ENCODE measurements at places on chromosomes 11 and 22. TPM values are rescaled to one million over a fixed set of nuclear protein-coding genes. Genes with fewer than 3 reads are reported as not detected.

The GPHA2 gene
- not detected for total RNA-seq

- DNase-seq = peak; percentile 1
Observed at GRCh38 chr11:69947059-69947792, 128.0 kb upstream of the FGF3 start.

GRCh38 chr11:61918251-61918937 lies 1.0 kb upstream of the RAB3IL1 start:
- DNase-seq = no peak

DNA sequence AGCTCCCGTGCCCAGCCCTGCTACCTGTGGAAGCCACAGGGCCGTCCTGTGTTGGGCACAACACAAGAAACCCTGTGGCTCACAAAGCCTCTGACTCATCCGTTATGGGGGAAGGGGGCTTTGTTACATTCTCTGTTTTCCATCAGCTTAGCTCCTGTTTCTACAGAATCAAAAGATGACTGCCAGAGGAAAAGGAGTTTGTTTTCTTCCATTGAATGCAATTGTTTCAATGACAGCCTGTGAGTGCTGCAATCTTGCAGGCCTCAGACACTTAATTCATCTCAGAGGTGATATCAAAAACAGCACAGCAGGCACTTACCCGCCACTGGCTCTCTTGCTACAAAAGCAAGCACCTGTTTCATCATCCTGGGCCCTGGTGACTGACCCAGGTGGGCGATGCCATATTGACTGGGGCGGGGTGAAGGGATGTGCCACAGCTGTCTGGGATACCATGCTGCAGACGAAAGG lies 194.3 kb downstream of the OPCML start:
- DNase-seq = no peak

GRCh38 chr11:17720796-17721171 lies 1.4 kb downstream of the MYOD1 start:
- no peak for DNase-seq

- DNase-seq = no peak
Observed at GRCh38 chr11:26839911-26840698, 118.2 kb upstream of the SLC5A12 start.

DNA sequence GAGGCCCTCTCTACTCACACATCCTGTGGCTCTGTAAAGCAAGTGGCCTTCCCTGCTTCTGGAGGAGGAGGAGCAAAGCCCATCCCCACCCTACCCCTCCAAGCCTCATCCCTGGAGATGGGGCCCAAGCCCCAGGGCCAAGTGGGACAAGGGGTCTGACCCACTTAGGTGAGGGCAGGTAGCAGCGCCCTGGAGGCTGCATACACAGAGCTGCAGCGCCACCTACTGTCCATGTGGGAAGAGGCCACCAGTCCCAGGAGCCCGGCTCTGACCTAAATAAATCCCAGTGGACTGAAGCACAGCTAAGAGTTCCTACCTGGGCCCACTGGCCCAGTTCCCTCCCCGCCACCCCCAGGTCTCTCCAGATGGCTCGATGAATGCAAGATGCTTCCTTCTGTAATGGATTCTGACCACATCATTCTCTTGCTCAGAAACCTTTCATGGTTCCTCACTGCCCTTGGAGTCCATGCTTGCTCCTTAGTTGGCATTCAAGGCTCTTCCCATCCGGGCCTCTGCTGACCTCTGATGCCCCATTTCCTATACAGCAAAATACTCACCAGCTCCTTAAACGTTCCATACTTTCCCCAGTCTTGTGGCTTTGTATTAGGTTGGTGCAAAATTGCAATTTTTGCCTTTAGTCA lies 62.1 kb downstream of the THAP12 start:
- peak; percentile 83 for DNase-seq

- no peak for DNase-seq
Observed at GRCh38 chr22:43490311-43490710, 78.5 kb downstream of the MPPED1 start.

DNA sequence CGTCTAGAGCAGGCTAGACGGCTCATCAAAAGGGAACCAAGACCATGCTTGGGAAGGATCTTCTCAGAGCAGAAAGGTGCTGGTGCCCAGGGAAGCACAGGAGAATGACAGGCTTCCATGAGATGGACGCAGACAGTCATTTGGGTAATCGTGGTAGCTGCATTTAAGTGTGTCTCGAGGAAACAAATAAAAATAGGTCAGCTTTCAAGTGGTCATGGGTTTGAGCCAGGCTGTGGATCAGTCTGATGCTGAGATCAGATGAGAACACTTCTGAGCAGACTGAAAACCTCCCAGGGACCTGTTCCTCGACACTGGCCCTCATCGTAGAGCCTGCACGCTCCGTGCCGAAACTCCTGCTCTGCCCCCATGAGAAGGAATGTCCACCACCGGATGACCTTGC lies 4.7 kb downstream of the CARS1 start:
- DNase-seq = no peak

GRCh38 chr11:27777033-27777432 lies 76.8 kb upstream of the BDNF start:
- no peak for DNase-seq

The ISX gene
- total RNA-seq = not detected

The LIF gene
- total RNA-seq = 0.19 TPM

DNA sequence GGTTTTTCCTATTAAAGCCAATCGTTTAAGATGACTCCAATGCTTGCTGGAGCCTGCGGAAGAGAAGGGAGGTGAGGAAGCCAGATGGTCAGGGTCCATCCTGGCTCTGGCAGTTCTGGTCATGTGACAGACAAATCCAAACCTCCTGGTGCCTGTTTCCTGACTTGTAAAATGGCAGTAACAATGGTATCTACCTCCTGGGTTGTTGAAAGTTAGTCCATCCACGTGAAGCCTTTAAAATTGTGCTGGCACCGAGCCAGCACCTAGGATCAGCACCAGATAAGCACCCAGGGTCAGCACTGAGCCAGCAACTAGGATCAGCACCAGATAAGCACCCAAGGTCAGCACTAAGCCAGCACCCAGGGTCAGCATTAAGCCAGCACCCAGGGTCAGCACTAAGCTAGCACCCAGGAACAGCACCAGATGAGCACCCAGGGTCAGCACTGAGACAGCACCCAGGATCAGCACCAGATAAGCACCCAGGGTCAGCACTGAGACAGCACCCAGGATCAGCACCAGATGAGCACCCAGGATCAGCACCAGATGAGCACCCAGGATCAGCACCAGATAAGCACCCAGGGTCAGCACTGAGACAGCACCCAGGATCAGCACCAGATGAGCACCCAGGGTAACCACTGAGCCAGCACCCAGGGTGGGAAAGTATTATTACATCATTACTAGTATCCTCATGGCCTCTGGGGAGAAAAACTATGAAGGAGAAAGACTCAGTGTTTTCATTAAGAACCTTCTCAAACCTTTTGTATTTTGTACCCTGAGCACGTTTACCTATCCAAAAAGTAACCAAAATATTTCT lies 17.2 kb downstream of the KIAA0930 start:
- no peak for DNase-seq

GRCh38 chr11:128279866-128280265 lies 307.5 kb downstream of the ETS1 start:
- DNase-seq = no peak

The KCNQ1 gene
- total RNA-seq = 30.7 TPM

- DNase-seq = peak; percentile 61
Observed at GRCh38 chr22:23772649-23773473, at the start of gene MMP11. MMP11 (plus strand) TSS chr22:23772849; CDS start chr22:23772871, 22 bp downstream.

The KRTAP5-10 gene
- not detected for total RNA-seq

DNA sequence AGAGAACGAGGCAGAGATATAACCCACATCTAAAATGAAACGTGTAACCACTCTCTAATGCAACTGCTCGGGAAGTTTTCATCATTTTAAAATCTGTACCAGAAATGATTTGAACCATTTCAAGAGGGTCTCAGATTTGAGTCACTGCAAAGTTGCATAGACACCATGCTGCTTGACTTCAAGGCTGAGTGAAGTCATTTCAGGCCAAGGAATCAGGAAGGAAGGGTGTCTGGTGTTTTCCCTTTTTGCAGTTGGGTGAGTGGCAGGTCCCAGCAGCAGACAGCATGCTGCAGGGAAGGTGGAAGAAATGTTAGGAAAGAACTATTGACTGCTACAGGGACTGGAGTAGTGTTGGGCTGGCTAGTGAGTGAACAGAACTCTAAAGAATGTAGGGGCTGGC lies 16.5 kb downstream of the TANGO2 start:
- no peak for DNase-seq

- DNase-seq = no peak
Observed at GRCh38 chr11:27107548-27107947, 66.9 kb downstream of the BBOX1 start.

DNA sequence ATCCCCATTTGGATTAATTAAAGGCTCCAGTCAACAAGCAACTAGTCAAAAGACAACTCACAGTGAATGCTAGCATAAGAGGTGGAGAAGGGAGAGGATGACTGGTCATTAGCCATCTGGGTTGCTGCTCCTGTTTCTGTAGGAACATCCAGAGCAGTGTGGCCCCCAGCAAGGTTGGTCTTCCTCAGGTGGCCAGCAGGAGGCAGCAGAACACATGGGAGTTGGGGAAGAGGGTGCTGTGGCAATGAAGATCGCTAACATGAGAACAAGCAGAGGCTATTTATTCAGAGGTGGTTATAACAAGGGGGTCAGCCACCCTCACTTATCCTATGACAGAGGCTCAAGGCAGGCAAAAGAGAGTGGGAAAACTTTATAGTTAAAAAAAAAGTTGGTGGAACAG lies 21.3 kb downstream of the IZUMO1R start:
- DNase-seq = no peak

The SYCE3 gene
- total RNA-seq = 0.90 TPM

DNA sequence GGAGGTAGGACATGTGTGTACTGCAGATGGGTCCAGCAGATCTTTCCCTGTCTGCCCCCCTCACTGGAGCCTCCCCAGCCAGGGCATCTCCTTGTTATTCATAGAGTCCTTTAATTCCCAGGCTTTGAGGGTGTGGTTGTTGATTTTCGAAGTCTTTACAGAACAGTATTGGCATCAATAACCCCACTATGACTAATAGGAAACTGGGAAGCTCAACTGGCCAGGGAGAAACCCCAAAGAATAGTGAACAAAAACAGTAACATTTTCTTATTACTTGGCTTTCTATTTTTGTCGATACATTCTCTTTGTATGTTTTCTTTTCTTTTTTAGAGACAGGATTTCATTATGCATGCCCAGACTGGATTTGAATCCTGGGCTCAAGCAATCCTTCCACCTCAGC lies 57.9 kb downstream of the NF2 start:
- DNase-seq = no peak

DNA sequence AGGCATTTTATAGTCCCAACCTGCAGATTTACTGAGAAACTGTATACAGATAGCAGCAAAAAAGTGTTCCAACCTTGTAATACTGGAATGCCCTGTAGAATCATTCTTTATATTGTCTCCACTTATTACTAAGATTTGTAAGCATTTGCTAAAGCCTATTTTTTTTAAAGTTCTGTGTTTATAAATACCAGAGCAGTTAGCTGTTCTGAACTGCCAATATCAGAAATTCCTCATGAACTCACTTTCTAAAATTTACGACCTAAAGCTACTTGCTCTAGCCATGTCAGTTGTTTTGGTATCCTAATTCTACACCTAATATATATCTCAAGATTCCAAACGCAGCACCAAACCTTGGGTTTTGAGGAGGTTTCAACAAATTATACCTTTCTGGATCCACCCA lies 103.2 kb downstream of the C11orf65 start:
- DNase-seq = no peak

DNA sequence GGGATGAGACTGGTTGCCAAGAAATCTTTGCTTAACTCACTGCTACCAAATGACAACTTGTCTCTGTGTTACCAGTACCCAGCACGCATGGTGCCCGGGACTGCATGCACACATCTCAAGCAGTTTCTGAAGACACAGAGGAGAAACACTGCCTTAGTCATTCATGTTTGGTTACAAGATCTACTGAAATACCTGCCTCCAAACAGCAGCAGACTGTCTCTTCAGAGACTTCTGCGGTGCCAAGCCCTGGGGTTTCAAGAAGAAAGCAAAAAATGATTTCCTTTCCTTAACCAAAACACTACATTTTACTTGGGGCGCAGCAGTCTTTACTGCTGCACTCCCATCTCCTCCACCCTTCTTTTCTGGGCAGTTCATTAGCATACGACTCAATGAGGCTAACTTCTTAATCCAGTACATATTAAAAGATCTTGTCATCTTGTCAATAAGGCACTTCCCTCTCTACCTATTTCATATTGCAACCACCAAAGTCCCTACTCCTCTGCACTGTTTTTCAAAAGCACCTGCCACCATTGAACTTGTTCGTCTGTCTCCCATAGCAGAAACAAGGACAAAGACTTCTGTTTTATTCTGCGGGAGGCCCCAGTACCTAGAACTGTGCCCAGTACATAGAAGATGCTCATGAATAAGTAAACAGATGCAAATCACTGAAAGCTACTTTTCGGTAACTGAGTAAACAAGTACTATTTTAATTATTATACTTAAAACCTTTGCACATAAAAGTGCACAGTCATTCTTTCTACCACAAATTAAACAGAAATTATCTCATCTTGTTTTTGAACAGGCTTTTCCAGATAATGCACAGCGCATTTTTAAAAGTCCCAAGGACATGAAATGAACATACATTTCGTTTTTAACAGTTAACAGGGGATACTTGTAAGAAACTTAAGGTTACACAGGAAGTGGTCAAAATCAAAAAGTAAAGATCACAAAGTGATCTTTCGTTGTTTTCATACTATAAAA lies 4.0 kb downstream of the NAP1L4 start:
- DNase-seq = no peak

- DNase-seq = no peak
Observed at GRCh38 chr11:126011265-126011664, 51.4 kb downstream of the CDON start.

Data from heart right ventricle (tissue), 16 donors.